Putamen (tissue), 1 donor: ENCODE measurements at places on chromosomes 6 and 20.

GRCh38 chr6:88989215-88989614, 25.8 kb upstream of the RNGTT start:
- DNase-seq = no peak

DNA sequence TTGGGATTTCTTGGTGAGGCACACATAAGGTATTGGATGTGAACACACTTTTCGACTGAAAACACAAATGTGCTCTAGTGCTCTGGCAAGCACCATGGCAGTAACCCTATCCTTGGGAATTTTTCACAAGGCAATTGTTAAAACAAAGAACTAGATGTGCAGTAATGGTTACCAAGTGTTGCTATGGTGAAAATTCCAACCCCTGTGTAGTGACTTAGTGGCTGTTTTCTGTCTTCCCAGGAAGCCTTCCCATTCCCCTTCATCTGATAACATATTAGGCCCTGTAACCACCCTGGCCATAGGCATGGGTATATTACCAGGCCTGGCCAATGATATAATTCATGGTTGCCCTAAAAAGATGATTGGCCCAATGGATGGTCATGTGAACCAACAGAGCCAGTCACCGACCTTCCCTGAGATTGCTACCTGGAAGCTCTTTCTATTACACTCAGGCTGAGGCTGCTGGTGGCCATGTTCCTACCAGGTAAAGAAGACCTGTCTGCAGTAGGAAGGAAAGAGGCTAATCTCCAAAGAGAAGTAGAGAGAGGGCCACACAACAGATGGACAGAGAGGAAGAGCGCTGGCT, 4.1 kb downstream of the C20orf202 start:
- DNase-seq = no peak

DNA sequence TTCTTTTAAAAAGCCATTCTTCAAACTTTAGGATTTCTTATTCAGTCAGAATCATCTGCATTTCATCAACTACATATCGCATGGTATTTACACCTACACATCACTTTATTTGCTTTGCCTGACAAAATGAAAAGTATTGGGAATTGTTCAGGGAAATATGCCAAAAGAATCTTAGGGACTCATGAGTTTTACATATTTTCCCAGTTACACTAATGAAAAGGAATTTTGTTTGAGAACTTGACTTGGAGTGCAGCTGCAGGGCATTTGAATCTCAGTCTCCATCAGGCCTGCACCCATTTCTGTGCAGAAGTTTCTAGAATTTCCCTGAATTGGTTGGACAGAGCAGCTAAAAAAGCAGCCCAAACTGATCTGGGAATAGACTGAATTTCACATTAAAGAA, 65.3 kb downstream of the MTHFD1L start:
- no peak for DNase-seq

- DNase-seq = no peak
Observed at GRCh38 chr20:44054849-44055248, 132.1 kb downstream of the JPH2 start.

DNA sequence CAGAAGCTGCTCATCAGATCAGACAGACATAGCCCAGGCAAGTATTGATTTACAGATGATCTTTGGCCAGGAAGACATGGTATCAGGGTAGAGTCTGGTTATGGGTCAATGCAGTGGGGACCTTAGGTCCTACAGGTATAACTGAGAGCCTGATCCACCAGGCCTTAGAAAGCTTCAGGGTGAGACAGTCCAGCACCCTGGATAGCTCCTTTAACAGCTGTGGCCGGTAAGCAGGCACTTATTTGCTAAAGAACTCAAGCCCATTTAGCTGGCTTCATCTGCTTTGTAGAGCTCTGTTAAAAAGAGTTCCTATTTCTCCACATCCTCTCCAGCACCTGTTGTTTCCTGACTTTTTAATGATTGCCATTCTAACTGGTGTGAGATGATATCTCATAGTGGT, 39.6 kb downstream of the ESR1 start:
- DNase-seq = no peak
